ENCODE measurements at places on chromosomes 5 and 9.

DNA sequence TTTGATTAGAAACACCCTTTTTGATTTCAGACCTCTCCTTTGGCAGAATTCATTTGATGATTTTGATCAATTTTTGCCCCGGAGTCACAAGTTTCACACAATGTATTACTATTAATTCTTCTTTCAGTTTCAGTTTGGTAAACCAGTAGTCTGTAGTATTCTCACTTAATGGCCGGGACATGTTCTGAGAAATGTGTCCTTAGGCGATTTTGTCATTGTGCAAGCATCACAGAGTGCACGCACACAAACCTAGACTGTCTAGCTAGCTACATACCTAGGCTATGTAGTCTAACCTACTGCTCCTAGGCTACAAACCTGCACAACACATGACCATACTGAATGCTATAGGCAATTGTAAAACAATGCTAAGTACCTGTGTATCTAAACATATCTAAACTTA lies 662.5 kb downstream of the IRX1 start:
- DNase-seq = no peak

DNA sequence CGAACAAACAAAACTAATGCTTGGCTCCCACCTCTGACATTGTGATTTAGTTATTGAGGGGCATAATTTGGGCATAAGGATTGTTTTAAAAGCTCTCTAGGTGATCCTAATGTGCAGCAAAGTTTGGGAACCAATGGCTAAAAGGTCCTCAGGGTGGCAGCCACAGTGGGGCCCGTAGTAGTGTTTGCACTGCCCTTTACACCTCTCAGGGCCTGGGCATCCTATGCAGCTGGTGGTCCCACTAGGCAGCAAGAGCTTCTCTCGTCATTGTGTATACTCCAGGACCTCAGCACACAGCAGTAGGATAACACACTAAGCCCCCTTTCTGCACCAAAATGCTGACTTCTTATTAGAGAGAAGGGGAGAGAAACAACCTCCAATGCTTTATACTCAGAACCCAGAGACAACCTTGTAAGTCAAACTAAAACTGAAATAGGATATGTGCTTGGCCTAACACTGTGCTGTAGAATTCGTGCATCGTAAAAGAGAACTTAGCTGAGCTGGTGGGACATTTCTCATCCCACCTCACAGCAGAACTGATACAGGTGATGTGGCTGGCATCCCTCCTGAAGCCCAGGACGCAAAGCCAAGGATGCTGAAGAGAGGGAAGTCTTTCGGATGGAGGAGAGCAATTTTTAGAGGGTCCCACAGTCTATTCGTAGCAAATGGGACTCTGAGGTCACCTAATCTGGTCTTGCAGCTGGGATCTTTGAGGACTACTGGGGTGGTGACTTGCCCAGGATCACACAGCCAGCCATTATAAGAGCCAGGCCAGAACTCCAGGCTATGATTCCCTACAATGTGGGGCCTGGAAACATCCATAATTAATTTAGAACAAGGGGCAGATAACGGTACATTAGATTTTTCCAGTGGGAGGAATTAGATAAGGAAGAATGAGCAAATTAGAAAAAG lies 1.2 kb downstream of the GLRX start:
- DNase-seq = no peak

- DNase-seq = no peak
Observed at GRCh38 chr5:137268646-137269045, 230.5 kb downstream of the SPOCK1 start.

DNA sequence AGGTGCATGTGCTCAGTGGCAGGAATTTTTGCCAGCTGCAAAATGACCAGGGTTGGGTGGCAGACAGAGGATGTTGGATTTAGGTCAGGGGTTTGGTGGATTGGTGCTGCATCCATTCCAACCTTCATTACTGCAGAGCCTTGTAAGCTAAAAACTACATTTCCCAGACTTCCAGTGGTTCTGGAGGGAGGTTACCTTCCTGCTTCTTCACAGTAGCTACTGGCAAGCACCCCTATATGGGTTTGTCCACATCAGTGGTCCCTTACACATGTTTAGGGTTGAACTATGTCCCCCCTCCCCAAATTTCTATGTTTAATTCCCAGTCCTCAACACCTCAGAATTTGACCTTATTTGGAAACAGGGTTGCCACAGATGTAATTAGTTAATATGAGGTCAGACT lies 20.7 kb upstream of the IL17B start:
- no peak for DNase-seq

DNA sequence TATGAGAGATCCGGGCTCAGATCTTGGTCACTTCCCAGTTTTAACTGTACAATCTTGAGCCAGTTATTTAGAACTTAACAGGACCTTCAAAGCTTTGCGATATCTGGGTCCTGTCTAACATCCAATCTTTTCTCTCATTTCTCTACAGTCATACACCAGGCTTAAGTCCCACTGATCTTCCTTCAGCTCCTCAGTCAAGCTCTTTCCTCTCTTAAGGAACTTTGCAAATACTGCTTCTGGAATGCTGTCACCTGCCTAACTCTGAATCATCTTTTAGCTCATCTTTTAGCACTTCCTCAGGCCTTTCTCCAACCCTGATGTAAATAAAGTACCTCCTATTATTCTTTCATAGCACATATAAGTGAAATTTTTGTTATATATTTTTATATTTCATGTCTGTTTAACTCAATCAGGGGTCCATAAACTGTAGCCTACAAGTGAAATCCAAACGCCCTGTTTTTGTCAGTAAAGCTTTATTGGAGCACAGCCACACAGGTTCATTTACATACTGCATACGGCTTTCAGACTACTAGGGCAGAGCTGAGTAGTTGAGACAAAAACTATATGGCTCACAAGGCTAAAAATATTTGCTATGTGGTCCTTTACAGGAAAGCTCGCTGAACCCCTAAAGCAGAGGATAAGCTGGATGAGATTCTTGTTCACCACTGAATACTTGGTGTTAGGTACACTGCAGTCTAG lies 63.5 kb downstream of the MEF2C start:
- no peak for DNase-seq

DNA sequence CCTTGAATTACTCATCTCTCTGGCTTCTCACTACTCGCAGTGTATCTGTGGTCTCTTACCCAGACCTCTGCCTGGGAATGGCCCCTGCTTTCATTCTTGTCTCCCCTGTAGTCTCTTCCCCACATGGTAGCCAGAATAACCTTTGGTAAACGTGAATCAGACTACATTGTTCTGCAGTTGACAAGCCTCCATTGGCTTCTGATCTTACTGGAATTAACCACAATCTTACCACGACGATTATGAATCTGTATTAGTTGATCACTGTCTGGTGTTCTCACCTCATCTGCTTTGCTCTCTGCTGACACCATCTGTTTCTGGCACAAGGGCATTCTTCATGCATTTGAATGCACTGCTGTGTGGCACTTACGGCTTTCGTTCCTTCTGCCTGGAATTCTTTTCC lies 781.2 kb downstream of the MTRR start:
- DNase-seq = no peak
